Airway epithelial cell (primary cell): ENCODE measurements at places on chromosomes 4 and X. TPM values are rescaled to one million over a fixed set of nuclear protein-coding genes. Genes with fewer than 3 reads are reported as not detected.

ERVMER34-1 gene
- total RNA-seq = 2.7 and 4.2 TPM in 2 replicates

GPR173 gene
- total RNA-seq = 0.28 TPM in 2 replicates

SLC25A5 gene
- 486 and 784 TPM in 2 replicates for total RNA-seq

SLC49A3 gene
- 0.42 and 0.63 TPM in 2 replicates for total RNA-seq

PLAC1 gene
- 0.33 and 0.63 TPM in 2 replicates for total RNA-seq

FRG2 gene
- not detected in 2 replicates for total RNA-seq
